ENCODE measurements at places on chromosomes 12 and 14. TPM values are rescaled to one million over a fixed set of nuclear protein-coding genes. Genes with fewer than 3 reads are reported as not detected.

DNA sequence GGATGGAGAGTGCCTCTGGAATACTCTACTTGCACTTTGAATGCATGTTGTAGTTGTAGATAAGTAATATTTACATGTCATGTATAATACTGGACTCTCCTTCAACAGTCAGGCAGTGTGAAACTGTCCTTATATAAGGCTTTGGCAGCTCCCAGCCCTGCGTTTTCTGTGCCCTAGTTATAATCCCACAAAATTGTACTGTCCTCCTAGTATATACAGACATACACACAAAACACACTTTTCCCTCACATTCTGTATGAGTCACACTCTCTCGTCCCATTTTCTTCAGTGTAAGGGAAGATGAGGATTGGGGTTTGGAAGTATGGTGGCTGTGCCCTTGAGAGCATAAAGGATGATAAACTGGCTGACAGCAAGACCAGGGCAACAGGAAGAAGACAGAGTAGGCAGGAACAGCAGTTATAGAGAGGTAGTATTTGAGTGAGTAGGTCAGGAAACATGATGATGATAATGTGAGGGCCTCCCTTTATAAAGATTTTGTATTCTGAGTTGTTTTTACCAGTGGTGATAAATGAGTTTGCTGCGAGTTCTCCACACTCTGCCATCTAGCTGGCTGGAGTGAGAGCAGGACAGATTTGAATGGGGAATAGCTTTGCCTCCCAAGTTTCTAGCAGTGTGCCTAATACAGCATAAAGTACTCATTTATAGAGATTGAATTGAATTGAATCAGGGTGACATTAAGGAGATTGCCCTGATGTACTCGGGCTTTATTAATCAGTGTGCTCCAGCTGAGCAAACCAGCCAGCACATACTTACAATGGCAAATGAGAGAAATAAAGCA, 5.0 kb downstream of the CREBL2 start:
- no peak for DNase-seq

GRCh38 chr12:30847259-30847658, 79.3 kb upstream of the TSPAN11 start:
- peak; percentile 73 for DNase-seq

GRCh38 chr14:105060751-105061427, 4.3 kb downstream of the GPR132 start:
- DNase-seq = peak; percentile 54

GRCh38 chr12:56517854-56518253, 3.8 kb upstream of the RBMS2 start:
- DNase-seq = no peak

- no peak for DNase-seq
Observed at GRCh38 chr14:99272899-99273765, 1.1 kb upstream of the BCL11B start.

- DNase-seq = no peak
Observed at GRCh38 chr14:96217376-96217913, 12.8 kb downstream of the BDKRB2 start.

DNA sequence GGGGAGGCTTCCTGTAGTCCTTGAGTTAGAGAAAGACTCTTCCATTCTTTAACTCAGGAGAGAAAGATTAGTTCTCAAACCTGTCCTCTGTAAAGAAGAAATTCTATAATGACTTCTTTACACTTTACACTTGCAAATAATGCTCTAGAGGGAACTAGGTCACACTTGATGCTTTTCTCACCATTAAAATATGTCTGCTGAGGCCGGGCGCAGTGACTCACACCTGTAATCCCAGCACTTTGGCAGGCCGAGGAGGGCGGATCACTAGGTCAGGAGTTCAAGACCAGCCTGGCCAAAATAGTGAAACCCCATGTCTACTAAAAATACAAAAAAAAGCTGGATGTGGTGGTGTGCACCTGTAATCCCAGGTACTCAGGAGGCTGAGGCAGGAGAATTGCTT, 6.3 kb downstream of the NTN4 start:
- no peak for DNase-seq

- DNase-seq = no peak
Observed at GRCh38 chr12:46843811-46844210, 18.0 kb upstream of the SLC38A4 start.

DNA sequence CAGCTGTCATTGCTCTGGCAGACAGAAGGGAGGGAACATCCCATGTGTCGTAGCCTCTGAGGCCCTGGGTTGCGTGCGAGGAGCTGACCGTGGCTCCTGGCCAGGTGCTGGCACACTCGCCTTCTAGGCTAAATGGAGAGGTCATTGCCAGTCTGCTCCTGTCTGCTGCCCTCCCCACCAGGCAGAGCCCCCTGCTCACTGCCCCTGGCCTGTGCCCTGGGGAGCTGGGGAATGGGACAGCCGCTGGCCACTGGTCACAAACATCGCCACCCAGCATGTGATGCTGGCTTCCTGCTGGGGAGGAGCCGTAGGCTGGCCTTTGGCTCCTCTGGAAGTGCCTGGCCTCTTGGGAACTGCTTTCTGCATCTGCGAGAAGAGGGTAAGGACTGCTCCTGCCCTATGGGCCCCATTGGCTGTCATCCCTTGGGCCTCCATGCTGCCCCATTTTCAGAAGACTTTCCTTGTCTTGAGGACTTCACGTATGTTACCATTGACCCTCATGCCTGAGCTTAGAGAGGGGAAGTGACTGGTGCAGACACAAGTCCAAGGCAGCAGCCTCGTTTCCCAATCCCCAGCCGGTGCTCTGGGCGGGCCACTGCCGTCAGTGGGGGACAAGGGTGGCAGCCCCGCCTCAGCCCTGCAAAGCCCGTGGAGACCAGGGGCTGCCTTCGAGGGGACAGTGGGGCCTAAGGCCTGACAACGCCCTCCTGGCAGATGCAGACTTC, 2.0 kb upstream of the TNFAIP2 start:
- DNase-seq = no peak

- no peak for DNase-seq
Observed at GRCh38 chr14:77674931-77675330, 32.9 kb downstream of the ALKBH1 start.

DNA sequence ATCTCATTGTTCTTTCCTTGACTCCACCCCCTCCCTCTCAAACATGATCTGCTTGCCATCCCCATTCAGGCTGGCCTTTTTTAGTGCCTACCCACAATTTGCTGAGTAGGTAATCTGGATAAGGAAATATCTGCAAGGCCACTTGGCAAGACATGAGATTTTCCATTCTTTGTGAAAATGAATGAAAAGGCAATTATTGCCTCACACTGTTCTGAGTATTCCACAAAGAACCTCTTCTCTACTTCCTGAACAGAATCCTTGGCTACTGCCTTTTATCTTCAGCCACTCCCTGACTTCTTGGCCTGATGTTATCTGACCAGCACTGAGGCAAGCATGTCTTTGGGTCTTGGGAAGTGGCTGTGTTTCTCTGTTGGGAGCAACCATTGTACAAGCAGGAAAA, 263.2 kb upstream of the ATP2B1 start:
- no peak for DNase-seq

- DNase-seq = no peak
Observed at GRCh38 chr14:92581966-92582566, 68.5 kb downstream of the RIN3 start.

DNA sequence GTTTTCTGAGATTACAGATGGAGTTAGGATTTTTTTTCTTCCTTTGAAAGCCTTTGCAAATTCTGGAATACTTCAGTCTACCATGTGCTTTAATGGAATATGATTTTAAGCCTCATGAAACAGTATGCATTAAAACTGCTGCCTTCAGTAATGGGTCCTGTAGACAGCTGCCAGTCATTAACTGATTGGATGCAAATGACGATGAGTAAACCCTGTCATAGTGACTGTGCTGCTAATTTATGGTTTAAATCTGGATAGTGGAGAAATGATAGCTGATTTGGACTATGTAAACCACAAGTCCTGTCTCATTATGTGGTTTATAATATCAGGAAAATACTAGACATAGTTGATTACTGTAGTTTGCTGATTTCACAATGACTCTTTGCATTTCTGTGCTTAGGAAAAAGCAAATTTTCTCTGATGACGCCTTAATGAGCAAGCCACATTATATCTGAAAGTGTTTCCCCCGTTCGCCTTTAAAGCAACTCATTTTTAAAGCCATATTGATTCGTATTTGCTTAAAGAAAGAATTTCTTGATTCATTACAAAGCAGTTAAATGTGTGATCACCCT, 217.6 kb downstream of the TMTC2 start:
- no peak for DNase-seq

GRCh38 chr12:66052988-66053615, 77.4 kb downstream of the LLPH start:
- DNase-seq = no peak

DNA sequence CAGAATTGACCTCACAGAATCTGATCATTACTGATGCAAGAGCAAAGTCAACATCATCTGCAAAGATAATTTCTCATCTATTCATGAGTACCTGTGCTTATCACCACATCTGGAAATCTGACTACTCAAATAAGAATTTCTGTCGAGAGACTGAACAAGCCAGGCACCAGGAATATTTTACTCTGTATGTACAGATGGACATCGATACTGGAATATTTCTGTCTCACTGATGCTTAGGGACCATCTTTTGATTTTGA, 105.2 kb downstream of the BICD1 start:
- DNase-seq = no peak

Gene PSMB5
- total RNA-seq = 60.7 TPM

Gene RAP1B
- total RNA-seq = 223 TPM

Gene DTX1
- total RNA-seq = 0.15 TPM

Gene LTBR
- total RNA-seq = not detected

Gene OR6C2
- not detected for total RNA-seq

Gene KRT8
- total RNA-seq = 0.57 TPM

Gene CACNA2D4
- total RNA-seq = 12.9 TPM

Gene TMEM119
- 1.7 TPM for total RNA-seq

Gene DNAI7
- not detected for total RNA-seq

Gene ETFBKMT
- 0.57 TPM for total RNA-seq

Data from activated CD4-positive, alpha-beta T cell treated with anti-CD3 and anti-CD28 coated beads, Interleukin-2, amount 10 ng/mL, durations not matched to agents 7 days and 5 days (primary cell).